ENCODE measurements at places on chromosomes 11 and 22. TPM values are rescaled to one million over a fixed set of nuclear protein-coding genes. Genes with fewer than 3 reads are reported as not detected.

The C11orf87 gene
- total RNA-seq: not detected

The BTG4 gene
- total RNA-seq: not detected

DNA sequence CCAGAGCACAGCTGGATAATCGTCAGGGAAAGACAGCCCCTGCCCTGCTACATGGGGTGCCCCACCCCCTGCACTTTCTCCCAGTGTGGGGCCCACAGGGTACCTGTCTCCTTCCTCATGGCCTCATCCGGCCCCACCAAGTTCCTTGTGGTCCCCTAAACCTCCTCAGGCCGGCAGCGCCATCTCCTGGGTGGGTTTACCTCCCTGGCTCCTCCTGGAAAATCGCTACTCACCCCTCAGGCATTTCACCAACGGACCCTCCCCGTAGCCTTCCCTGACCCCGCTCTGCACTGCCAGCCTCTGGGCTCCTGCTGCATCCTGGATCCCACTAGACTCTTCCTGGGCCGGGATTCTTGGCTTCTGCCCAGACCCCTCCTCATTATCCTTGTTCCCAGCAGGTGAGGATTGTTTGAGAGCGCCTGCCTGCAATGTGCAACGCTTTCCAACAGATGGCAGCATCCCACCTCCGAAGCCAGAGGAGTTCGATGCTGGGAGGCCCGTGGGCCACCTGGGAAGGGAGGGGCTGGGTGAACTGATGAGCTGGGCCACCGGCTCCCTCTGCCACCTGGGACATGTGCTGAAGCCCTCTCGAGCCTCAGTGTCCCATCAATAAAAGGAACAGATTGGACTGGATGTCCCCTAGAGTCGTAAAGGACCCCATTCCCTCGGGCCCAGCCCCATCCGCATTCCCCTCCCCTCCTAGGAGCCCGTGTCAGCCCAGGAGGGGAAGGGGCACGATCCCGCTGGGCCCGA is 44.2 kb upstream of the TTLL12 start:
- H3K4me1 ChIP-seq: peaks cover 7% of the 10 kb centered on the region
- no peak overlapping the region for H3K4me3 ChIP-seq
- no peak overlapping the region for H3K27ac ChIP-seq
- H3K27me3 ChIP-seq: no peaks in the 10 kb centered on the region

GRCh38 chr22:23225337-23225723 is 45.0 kb downstream of the BCR start:
- H3K4me3 ChIP-seq: no peak overlapping the region
- H3K27me3 ChIP-seq: no peaks in the 10 kb centered on the region
- H3K4me1 ChIP-seq: peaks cover 77% of the 10 kb centered on the region
- peak overlapping the region; percentile 75 for H3K27ac ChIP-seq
- H3K36me3 ChIP-seq: peaks cover 2% of the 10 kb centered on the region

DNA sequence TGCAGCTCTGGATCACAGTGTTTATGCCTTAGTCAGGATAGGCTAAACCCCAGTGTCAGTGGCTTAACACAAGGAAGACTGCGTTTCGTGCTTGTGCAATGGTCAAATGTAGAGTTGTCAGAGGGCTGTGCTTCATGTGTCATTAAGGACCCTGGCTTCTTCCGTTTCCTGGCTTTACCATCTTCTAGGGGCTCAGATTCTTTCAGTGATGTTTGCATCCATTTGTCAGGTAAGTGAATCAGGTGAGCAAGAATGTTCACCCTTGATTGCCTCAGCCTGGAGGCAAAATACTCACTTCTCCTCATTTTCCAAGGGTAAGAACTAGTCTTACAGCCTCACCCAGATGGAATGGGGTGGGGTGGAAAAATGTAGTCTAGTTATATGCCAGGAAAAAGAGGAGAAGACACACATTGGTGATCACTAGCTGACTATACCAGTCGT is 20.5 kb upstream of the AMOTL1 start:
- H3K4me3 ChIP-seq: no peak overlapping the region
- H3K36me3 ChIP-seq: no peaks in the 10 kb centered on the region
- no peak for DNase-seq
- no peaks in the 10 kb centered on the region for H3K4me1 ChIP-seq
- H3K27me3 ChIP-seq: no peaks in the 10 kb centered on the region
- no peak overlapping the region for H3K27ac ChIP-seq
